ENCODE measurements at places on chromosomes 11 and 22.

GRCh38 chr22:29555065-29555644, 1.6 kb upstream of the THOC5 start:
- no peak overlapping the region for H3K4me3 ChIP-seq
- H3K27me3 ChIP-seq: no peaks in the 10 kb centered on the region
- H3K4me1 ChIP-seq: no peaks in the 10 kb centered on the region
- H3K27ac ChIP-seq: no peak overlapping the region

- no peaks in the 10 kb centered on the region for H3K27me3 ChIP-seq
- no peaks in the 10 kb centered on the region for H3K36me3 ChIP-seq
- no peak for DNase-seq
- H3K4me1 ChIP-seq: peaks cover 2% of the 10 kb centered on the region
Measured at GRCh38 chr22:48340191-48340590, 1487.5 kb downstream of the BRD1 start.

GRCh38 chr22:27911330-27911729, 7.7 kb downstream of the PITPNB start:
- H3K36me3 ChIP-seq: no peaks in the 10 kb centered on the region
- H3K27ac ChIP-seq: no peak overlapping the region
- no peaks in the 10 kb centered on the region for H3K4me1 ChIP-seq
- no peaks in the 10 kb centered on the region for H3K27me3 ChIP-seq

GRCh38 chr11:64878223-64878493, 263 bp downstream of the EHD1 start:
- H3K27ac ChIP-seq: no peak overlapping the region
- H3K27me3 ChIP-seq: no peaks in the 10 kb centered on the region
- peaks cover 10% of the 10 kb centered on the region for H3K4me1 ChIP-seq
- H3K4me3 ChIP-seq: peak overlapping the region; percentile 97

DNA sequence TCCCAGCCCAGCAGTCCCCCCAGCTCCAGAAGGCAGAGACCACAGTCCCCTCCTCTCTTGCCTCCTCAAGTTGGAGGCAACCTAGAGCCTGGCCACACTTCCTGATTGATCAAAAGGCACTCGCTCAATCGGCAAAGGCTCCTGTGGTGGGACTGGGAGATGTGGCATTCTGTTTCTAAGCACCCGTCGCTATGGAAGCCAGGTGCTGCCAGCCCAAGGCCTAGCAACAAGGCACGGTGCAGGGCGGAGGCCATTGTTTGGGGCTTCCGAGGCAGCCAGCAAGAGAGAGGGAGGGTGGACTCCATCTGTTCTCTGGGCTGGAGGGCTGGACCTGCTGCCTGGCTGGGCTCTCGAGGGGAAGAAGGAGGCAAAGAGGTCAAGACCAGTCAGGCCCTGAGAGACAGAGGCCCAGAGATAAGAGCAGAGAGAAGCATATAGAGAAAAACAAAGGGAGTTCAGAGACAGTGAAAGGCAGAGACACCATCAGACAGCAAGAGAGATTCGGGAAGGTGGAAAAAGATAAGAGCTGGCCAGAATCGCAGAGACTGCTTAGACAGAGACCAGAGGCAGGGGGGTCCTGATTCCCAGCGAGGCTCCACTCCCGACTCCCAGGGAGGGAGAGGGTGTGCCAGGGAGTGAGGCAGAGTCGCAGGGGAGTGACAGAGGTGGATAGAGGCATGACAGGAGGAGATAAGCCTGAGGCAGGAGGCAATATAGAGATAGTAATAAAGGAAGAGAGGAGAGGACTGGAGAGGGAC, 21.2 kb downstream of the PDE2A start:
- peaks cover 3% of the 10 kb centered on the region for H3K4me1 ChIP-seq
- no peak overlapping the region for H3K4me3 ChIP-seq

DNA sequence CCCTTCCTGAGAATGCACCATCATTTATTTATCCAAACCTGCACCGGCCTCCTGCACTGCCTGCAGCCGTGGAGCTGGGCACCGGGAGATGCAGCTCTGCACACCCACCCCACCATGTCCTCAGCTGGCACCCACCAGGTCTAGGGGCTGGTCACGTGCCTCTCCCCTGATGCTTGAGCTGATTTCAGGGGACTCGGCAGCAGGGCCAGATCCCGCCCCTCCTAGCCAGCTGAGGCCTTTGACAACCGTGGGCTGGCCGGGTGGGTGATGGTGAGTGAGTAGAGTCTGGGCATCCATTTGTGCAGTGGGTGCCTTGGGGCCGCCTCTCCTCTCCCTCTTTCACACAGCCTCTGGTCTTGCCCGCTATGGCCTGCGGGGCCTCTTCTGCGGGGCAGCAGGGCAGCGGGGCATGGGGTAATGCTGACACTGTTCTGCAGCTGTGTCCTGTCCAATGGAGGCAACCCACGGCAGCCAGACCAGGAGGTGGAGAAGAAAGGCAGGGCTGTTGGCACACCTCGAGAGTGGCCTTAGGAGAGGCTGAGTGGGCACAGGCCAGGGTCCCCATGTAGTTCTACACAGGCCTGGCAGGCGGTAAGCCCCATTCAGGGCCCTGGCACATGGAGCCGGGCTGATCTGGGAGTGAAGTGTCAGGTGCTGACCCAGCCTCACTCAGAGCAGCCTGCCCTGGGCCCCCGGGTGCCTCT, 38.5 kb upstream of the PRODH start:
- no peaks in the 10 kb centered on the region for H3K27me3 ChIP-seq
- no peaks in the 10 kb centered on the region for H3K36me3 ChIP-seq
- DNase-seq: no peak
- no peak overlapping the region for H3K27ac ChIP-seq
- H3K4me1 ChIP-seq: no peaks in the 10 kb centered on the region

DNA sequence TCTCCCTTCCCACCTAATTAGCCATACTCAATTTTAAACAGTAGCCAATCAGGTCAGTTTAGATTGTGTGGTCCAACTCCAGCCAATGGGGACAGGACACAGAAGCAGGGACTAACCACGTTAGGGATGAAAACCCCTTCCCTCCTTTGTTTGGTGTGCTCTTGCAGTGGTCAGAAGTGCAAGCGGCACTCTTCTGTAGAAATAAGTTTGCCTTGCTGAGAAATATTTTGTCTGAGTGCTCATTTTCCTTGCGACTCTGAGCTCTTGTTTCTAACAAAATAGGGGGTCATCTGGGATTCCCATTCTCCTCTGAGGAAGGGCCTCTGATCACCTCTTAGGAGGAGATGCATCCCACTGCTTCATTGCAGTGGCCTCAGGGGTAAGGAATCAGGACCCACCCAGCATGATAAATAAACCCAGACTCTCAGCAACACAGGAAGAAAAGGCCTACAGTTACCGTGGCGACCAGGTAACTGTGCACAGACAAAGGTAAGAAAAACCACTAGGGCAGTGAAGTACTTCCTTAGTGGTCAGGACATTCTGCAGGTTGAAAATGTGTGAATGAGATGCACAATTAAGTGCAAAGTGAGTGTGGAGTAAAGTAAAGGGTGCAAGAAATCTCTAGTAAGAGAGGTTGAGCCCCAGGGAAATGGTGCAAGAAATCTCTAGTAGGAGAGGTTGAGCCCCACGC, 55.4 kb downstream of the ZNF280B start:
- H3K27ac ChIP-seq: no peak overlapping the region
- no peaks in the 10 kb centered on the region for H3K36me3 ChIP-seq
- H3K27me3 ChIP-seq: no peaks in the 10 kb centered on the region
- no peak for DNase-seq
- no peak overlapping the region for H3K4me3 ChIP-seq
- no peaks in the 10 kb centered on the region for H3K4me1 ChIP-seq

GRCh38 chr22:40726514-40726913, 47.2 kb downstream of the MCHR1 start:
- H3K27ac ChIP-seq: no peak overlapping the region
- peaks cover 2% of the 10 kb centered on the region for H3K4me1 ChIP-seq
- H3K36me3 ChIP-seq: no peaks in the 10 kb centered on the region
- no peak for DNase-seq

GRCh38 chr11:88552379-88553062, 215.0 kb upstream of the CTSC start:
- peaks cover 3% of the 10 kb centered on the region for H3K4me1 ChIP-seq
- no peaks in the 10 kb centered on the region for H3K27me3 ChIP-seq
- peak; percentile 77 for DNase-seq
- no peak overlapping the region for H3K4me3 ChIP-seq
- no peaks in the 10 kb centered on the region for H3K36me3 ChIP-seq

GRCh38 chr11:93662175-93662570, 691 bp downstream of the CEP295 start:
- no peak for DNase-seq
- H3K27me3 ChIP-seq: no peaks in the 10 kb centered on the region
- no peaks in the 10 kb centered on the region for H3K4me1 ChIP-seq
- peak overlapping the region; percentile 83 for H3K4me3 ChIP-seq
- no peaks in the 10 kb centered on the region for H3K36me3 ChIP-seq
- H3K27ac ChIP-seq: peak overlapping the region; percentile 82

GRCh38 chr11:83643115-83643514, 356.9 kb upstream of the CCDC90B start:
- H3K27me3 ChIP-seq: no peaks in the 10 kb centered on the region
- no peak overlapping the region for H3K4me3 ChIP-seq
- H3K27ac ChIP-seq: no peak overlapping the region
- no peaks in the 10 kb centered on the region for H3K36me3 ChIP-seq

- no peaks in the 10 kb centered on the region for H3K36me3 ChIP-seq
- peak; percentile 71 for DNase-seq
- no peak overlapping the region for H3K4me3 ChIP-seq
Measured at GRCh38 chr22:31085493-31085824, 4.3 kb downstream of the SMTN start.

Measured in mesendoderm (in vitro differentiated cells).